CD4-positive, alpha-beta T cell (primary cell): ENCODE measurements at places on chromosomes 5 and 9.

- no peak for DNase-seq
Observed at GRCh38 chr9:70117835-70118319, 74.2 kb downstream of the MAMDC2 start.

DNA sequence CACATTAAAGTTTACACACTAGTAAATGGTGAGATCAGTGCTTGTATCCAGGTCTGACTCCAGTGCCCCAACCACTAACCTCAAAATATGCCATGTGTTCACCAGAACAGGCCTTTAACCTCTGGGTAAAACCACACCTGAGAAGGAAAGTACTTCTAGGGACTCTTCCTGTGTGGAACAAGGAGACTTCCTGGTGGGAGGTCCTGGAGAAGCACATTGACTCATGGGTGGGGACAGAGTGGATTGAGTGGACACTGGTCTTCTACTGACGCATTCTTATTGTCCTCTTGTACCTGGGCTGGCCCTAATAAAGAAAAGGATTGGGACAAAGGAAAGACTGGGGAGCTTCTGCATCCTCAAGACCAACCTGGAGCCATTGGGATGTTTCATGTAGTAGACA lies 43.4 kb downstream of the ANGPTL2 start:
- DNase-seq, result no peak

- DNase-seq, result no peak
Observed at GRCh38 chr9:20303996-20304395, 318.3 kb downstream of the MLLT3 start.

GRCh38 chr5:118224546-118224945 lies 763.8 kb downstream of the DTWD2 start:
- DNase-seq, result no peak

DNA sequence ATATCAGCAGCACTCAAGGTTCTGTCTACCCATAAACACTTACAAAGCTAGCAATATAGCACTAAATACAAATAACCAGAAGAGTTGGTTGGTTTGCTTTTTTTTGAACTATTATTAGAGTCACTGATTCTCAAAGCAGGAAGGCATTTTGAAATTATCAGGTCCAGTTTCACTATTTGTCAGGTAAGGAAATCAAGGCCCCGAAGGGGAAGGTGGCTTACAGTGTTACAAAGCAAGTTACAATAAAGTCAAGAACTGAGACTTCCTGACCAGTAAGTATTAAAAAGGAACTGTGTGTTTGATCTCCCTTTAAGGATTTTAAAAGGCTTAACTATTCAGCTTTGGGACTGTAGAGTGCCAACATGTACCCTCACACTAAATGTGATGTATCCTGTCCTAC lies 10.8 kb downstream of the C5orf15 start:
- DNase-seq, result no peak
